ENCODE measurements at places on chromosomes 13 and 19. TPM values are rescaled to one million over a fixed set of nuclear protein-coding genes. Genes with fewer than 3 reads are reported as not detected.
A peak's percentile ranks its signal among the peaks of the same experiment; 100 is the strongest.

Gene KLF1
- not detected for polyA plus RNA-seq

Gene FPR1
- not detected for polyA plus RNA-seq

- peak within 1 kb of the TSS; percentile 89 for H3K27ac ChIP-seq
- H3K27me3 ChIP-seq: no peaks in the 10 kb centered on the region
- DNase-seq: no peak
These were observed at the start of gene PHLDB3 for GRCh38 chr19:43504426-43505185. TSS of gene PHLDB3 (minus strand) at chr19:43504746. CDS start at chr19:43504118, 628 bp downstream.

Gene OR7D2
- polyA plus RNA-seq: 0.15 TPM

DNA sequence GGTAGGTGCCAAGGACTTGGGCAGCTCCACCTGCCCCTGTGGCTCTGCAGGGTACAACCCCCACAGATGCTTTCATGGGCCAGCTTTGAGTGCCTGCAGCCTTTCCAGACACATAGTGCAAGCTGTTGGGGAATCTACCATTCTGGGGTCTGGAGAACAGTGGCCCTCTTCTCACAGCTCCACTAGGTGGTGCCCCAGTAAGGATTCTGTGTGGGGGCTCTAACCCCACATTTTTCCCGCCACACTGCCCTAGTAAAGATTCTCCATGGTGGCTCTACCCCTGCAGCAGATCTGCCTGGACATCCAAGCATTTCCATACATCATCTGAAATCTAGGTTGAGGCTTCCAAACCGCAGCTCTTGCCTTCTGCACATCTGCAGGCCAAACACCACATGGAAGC lies 149.7 kb upstream of the FNDC3A start:
- H3K27me3 ChIP-seq: no peaks in the 10 kb centered on the region
- H3K4me1 ChIP-seq: peaks cover 21% of the 10 kb centered on the region
- no peak overlapping the region for H3K4me3 ChIP-seq
- no peaks in the 10 kb centered on the region for H3K36me3 ChIP-seq
- H3K27ac ChIP-seq: no peak overlapping the region
- DNase-seq: no peak

DNA sequence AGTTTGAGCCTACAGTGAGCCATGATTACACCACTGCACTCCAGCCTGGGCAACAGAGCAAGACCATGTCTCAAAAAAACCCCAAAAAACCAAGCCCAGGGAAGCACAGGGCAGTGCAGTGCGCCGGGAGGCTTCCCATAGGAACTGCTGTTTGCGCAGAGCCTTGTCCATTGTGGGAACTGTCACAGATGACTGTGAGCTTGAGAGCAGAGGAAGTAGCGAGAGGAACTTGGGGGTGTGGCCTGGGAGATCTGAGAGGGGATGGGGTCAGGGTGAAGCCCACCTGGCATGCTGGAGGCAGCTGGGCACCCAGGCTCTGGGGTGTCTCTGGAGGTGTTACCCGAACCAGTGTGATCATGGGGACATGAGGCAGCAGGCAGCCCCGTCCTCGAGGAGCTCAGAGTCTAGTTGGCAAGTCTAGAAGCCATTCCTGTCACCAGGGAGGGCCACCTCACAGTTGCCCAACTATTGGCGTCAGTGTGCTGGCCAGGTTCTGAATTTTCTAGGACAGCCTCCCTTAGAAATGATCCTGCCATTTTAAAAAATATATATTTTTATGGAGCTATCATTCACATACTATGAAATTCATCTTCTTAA lies 10.4 kb downstream of the KDM4B start:
- DNase-seq: no peak
- no peaks in the 10 kb centered on the region for H3K36me3 ChIP-seq
- H3K4me3 ChIP-seq: no peak overlapping the region

- DNase-seq: no peak
- H3K27ac ChIP-seq: no peak overlapping the region
- H3K4me3 ChIP-seq: no peak overlapping the region
- no peaks in the 10 kb centered on the region for H3K4me1 ChIP-seq
- no peaks in the 10 kb centered on the region for H3K36me3 ChIP-seq
- peaks cover 12% of the 10 kb centered on the region for H3K27me3 ChIP-seq
These were observed 704 bp downstream of the CHST8 start for GRCh38 chr19:33622505-33622808.

Gene FGF22
- not detected for polyA plus RNA-seq

Gene CYP4F11
- polyA plus RNA-seq: not detected

- no peaks in the 10 kb centered on the region for H3K4me1 ChIP-seq
- no peaks in the 10 kb centered on the region for H3K27me3 ChIP-seq
- H3K4me3 ChIP-seq: no peak overlapping the region
- H3K36me3 ChIP-seq: no peaks in the 10 kb centered on the region
- H3K27ac ChIP-seq: no peak overlapping the region
These were observed 138.9 kb downstream of the OLFM4 start for GRCh38 chr13:53167561-53167960.

DNA sequence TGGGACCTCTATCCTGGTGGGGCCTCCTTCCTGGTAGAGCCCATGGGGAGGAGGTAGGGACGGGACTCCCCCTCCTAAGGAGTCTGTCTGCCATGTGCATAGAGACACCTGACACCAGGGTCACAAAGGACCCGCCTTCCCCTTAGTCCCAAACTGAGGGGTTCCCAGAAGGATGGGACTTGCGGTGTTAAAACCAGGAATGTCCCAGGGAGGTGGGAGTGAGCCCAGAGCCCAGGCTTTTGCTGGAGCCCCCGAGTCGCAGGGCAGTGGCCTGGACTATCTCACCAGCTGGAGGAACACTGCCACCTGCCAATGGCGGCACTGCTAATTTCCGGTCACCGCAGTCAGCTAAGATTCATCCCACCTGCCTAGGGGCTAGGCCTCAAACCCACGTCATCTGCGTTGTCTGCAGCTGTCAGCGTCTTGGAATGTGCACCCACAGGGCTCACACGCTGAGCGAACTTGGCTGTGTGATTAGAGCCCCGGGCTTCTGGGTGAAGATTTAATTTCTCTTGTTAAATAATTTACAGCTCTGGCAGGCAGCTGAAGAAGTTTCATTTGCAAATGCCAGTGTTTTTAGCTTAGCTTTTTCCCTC lies 31.9 kb upstream of the ATP11A start:
- H3K36me3 ChIP-seq: no peaks in the 10 kb centered on the region
- no peaks in the 10 kb centered on the region for H3K4me1 ChIP-seq
- DNase-seq: no peak
- no peak overlapping the region for H3K4me3 ChIP-seq

Gene PGLYRP1
- polyA plus RNA-seq: not detected

DNA sequence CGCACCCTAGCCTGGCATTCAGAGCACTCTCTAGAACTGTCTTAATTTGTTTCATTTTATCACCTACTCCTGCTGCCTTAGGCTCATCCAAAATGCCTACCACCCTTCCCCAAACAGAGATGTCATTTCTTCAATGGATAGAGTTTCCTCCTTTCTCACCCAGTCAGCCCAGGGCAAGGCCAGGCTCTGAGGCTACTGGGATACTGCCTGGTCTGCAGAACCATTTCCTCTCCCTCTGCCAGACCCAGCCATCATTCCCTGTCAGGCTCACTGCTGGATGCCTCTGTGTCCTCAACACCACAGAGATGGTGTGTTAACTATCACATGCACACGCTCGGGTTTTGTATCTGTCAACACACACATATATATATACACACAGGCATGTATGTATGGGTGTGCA lies 47.2 kb downstream of the C13orf42 start:
- H3K4me3 ChIP-seq: no peak overlapping the region
- H3K4me1 ChIP-seq: no peaks in the 10 kb centered on the region
- no peak overlapping the region for H3K27ac ChIP-seq
- no peak for DNase-seq
- H3K27me3 ChIP-seq: peaks cover 3% of the 10 kb centered on the region
- H3K36me3 ChIP-seq: no peaks in the 10 kb centered on the region

Gene CXCL17
- polyA plus RNA-seq: not detected

DNA sequence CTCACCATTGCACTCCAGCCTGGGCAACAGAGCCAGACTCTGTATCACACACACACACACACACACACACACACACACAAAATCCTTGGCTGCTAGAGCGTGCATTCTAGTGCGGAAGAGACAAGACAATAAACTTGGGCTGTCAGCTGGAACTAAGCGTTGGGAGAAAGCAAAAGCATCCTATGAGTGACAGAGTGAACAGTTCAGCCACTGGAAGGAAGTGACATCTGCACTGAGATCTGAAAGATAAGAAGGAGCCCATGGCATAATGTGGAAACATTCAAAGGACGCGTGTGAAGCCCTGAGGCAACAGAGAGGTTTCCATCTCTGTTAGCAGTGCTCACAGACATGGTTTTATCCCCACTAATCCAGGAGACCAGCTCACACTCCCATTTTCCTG lies 3.5 kb upstream of the SLC1A5 start:
- H3K4me3 ChIP-seq: no peak overlapping the region
- no peaks in the 10 kb centered on the region for H3K27me3 ChIP-seq
- H3K36me3 ChIP-seq: no peaks in the 10 kb centered on the region
- H3K4me1 ChIP-seq: peaks cover 29% of the 10 kb centered on the region

Gene SLITRK6
- polyA plus RNA-seq: not detected

Gene SELENOV
- polyA plus RNA-seq: not detected

DNA sequence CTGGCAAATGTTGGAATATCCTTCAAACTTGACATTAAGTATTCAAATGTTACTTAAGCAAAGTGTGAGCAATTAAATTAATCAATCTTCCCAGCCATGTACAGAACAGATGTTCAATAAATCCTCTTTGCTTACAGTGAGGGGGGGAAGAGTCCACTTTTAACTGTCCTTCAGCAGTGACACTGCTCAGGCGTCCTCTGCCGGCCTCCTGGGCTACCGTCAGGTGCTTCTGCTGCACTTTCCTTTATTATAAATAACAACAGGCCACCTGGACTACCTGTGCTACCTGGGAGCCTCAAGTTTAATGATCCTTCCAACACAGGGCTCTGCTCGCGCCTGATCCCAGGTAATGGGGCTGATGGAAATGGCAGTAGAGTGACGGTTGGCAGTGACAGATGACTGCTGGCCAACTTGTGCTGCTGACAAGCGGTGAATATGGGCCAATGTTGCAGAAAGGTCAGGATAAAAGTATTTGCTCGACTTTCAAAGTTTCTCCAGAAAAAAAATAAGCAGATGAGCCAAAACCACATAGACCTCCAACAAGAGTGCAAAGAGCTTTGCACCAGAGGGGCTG lies 460.0 kb upstream of the ZNF507 start:
- DNase-seq: no peak
- H3K27me3 ChIP-seq: no peaks in the 10 kb centered on the region
- H3K36me3 ChIP-seq: no peaks in the 10 kb centered on the region
- H3K4me1 ChIP-seq: no peaks in the 10 kb centered on the region

- no peak overlapping the region for H3K27ac ChIP-seq
- no peaks in the 10 kb centered on the region for H3K27me3 ChIP-seq
- peaks cover 8% of the 10 kb centered on the region for H3K4me1 ChIP-seq
- no peak overlapping the region for H3K4me3 ChIP-seq
- DNase-seq: no peak
These were observed 37.4 kb downstream of the CCNE1 start for GRCh38 chr19:29849208-29849607.

Gene TUBA3C
- polyA plus RNA-seq: not detected

GRCh38 chr13:21800837-21801616 lies 130.2 kb downstream of the FGF9 start:
- H3K27ac ChIP-seq: no peak overlapping the region
- H3K4me3 ChIP-seq: no peak overlapping the region
- no peaks in the 10 kb centered on the region for H3K4me1 ChIP-seq

DNA sequence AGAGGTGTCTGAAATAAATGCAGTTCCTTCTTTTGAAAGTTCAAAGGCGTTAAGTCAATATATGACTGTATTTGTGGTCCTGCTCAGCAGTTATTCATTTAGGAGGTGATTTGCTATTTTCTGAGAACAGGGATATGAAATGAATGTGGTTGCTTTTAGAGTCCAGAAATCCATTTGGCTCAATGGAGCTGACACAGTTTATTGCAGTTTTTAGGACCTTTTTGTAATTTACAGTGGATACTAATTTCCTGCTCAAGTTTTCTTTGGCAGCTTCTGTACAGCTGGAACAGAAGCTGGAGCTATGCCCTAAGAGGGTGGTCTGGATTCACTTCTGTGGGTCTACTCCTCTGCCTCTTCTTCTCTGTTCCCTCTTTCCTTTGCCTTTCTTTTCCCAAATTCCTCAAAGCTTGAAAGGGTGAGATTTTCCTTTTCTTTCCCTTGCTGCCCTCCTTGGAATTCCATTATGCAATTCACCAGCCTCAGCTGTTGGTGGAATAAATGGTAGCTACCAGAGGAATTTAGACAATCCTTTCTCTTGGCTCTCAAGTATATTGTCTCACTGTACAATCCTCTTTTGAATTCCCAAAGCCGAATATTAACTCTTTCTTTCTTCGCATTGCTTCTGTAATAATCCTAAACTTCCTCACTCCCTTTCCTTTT lies 39.9 kb downstream of the ITGBL1 start:
- H3K27me3 ChIP-seq: no peaks in the 10 kb centered on the region
- DNase-seq: no peak
- H3K4me3 ChIP-seq: no peak overlapping the region
- no peaks in the 10 kb centered on the region for H3K4me1 ChIP-seq
- no peaks in the 10 kb centered on the region for H3K36me3 ChIP-seq
- H3K27ac ChIP-seq: no peak overlapping the region

- no peaks in the 10 kb centered on the region for H3K36me3 ChIP-seq
- no peak overlapping the region for H3K27ac ChIP-seq
- H3K4me1 ChIP-seq: no peaks in the 10 kb centered on the region
- no peak for DNase-seq
- H3K4me3 ChIP-seq: no peak overlapping the region
These were observed 446.1 kb downstream of the FGF14 start for GRCh38 chr13:101955764-101956163.

- no peaks in the 10 kb centered on the region for H3K27me3 ChIP-seq
- no peaks in the 10 kb centered on the region for H3K36me3 ChIP-seq
- H3K4me3 ChIP-seq: no peak overlapping the region
- no peak overlapping the region for H3K27ac ChIP-seq
- DNase-seq: no peak
These were observed 96.6 kb downstream of the ELF1 start for GRCh38 chr13:40922437-40923040.

DNA sequence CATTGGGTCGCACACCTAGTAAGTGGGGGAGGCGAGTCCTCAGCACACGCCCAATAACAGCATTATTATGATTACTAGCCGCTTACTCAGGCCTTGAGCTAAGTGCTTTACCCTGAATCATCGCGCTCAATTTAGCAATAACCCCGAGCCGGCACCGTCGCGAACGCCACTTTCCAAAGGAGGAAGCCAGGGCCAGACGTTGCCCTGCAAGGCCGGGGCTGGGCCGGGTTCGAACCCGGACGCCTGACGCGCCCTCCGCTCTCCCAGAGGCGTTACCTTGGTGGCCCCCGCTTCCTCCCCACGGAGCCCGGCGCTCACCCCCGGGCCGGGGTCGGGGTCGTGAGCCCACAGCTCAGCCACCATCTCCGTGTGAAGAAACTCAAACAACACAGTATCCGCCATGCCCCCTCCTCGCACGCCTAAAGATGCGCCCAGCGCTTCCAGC lies at the start of gene TRAPPC6A:
Gene TRAPPC6A (minus strand): TSS at position 421 of the 445 bp plus-strand sequence. CDS start 19 bp downstream, at position 402.
- H3K27me3 ChIP-seq: no peaks in the 10 kb centered on the region
- H3K36me3 ChIP-seq: peaks cover 9% of the 10 kb centered on the region
- DNase-seq: no peak
- H3K4me1 ChIP-seq: peaks cover 47% of the 10 kb centered on the region
- H3K27ac ChIP-seq: peak within 1 kb of the TSS; percentile 74

Gene POSTN
- polyA plus RNA-seq: not detected

Gene ELSPBP1
- polyA plus RNA-seq: not detected

Data from CD4-positive, alpha-beta memory T cell (primary cell).